ENCODE measurements at places on chromosomes 11 and 22. TPM values are rescaled to one million over a fixed set of nuclear protein-coding genes. Genes with fewer than 3 reads are reported as not detected.

DNA sequence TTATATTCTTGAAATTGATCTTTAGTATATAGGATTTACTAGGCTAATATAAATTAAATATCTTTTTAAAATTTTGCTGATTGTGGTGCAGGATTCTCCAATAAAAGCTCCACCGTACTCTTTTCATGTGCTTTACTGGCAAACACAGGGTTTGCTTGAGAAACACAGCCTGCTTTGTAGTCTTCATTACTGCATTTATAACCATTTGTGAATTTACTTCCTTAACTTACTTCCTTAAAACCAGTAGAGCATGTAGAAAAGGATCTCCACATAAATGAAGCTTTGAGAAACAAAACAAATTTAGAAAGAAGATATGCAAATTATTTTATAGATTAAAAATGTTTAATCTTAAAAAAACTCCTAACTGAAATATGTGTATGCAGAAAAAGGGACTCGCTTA is 28.8 kb downstream of the SWAP70 start:
- no peak for DNase-seq

- DNase-seq: no peak
Measured at GRCh38 chr22:38327805-38328204, 10.6 kb upstream of the CSNK1E start.

GRCh38 chr22:42283278-42284201 is 13.1 kb upstream of the TCF20 start:
- DNase-seq: peak; percentile 66

The ZNF280A gene
- total RNA-seq: not detected

The TSGA10IP gene
- not detected for total RNA-seq

GRCh38 chr11:17266781-17267180 is 9.8 kb upstream of the NUCB2 start:
- no peak for DNase-seq

GRCh38 chr11:5380740-5381342 is 2.8 kb upstream of the OR51M1 start:
- peak; percentile 1 for DNase-seq

DNA sequence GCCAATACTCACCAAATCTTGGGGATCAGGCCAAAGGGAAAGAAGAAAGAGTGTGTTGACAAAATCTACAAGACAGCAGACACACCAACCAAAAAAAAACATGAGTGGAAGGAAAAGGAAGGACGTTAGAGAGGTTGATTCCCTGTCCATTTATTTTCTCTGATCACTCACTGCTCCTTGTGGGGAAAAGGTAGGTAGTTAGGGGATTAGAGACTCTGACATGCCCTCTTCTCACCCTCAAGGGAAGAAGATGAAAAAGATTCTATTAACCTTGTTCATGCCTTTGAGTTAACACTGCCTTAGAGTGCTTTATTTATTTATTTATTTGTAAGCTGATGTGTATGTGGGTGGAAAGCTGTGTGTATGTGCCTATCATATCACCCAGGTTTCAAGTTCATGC is at the start of gene OR52H1:
TSS of gene OR52H1 (minus strand) at position 101 of the 400 bp plus-strand sequence. CDS start 3,035 bp downstream, outside the sequence.
- DNase-seq: no peak

DNA sequence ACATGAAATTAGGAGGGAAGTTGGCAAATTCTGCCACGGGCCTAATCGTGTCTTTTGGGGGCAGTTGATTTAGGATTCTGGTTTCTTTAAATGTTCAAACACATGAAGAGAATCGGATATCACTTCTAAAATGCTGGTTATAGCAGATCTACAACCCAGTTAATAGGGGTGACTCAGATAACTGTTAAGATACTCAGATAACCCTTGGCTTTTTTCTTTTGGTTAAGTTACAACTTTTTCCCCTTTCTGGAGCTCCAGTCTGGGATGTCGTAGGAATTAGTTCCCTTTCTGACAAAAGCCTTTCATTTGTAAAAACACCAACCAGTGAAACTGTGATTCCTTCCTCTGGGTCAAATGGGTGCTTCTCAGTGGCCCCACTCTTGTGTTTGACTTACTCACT is 976 bp downstream of the DEPDC7 start:
- no peak for DNase-seq

- no peak for DNase-seq
Measured at GRCh38 chr11:94825031-94825430, 56.9 kb downstream of the AMOTL1 start.

GRCh38 chr11:70159627-70160570 is 43.2 kb upstream of the FADD start:
- DNase-seq: no peak

DNA sequence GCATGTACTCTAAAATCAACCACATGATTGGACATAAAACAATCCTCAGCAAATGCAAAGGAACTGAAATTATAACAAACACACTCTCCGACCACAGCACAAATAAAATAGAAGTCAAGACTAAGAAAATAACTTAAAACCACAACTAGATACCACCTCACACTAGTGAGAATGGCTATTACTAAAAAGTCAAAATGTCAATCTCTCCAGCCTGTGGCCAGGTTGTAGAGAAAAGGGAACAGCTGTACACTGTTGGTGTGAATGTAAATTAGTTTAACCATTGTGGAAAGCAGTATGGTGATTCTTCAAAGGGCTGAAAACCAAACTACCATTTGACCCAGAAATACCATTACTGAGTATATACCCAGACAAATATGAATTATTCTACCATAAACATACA is 1025.7 kb upstream of the TENM4 start:
- DNase-seq: no peak

The PKNOX2 gene
- 4.9 TPM for total RNA-seq

The MS4A1 gene
- under 0.01 TPM for total RNA-seq

The FAM83F gene
- 0.41 TPM for total RNA-seq

GRCh38 chr22:37417677-37418348 is 9.5 kb downstream of the ELFN2 start:
- DNase-seq: no peak

The SYT12 gene
- 0.41 TPM for total RNA-seq

DNA sequence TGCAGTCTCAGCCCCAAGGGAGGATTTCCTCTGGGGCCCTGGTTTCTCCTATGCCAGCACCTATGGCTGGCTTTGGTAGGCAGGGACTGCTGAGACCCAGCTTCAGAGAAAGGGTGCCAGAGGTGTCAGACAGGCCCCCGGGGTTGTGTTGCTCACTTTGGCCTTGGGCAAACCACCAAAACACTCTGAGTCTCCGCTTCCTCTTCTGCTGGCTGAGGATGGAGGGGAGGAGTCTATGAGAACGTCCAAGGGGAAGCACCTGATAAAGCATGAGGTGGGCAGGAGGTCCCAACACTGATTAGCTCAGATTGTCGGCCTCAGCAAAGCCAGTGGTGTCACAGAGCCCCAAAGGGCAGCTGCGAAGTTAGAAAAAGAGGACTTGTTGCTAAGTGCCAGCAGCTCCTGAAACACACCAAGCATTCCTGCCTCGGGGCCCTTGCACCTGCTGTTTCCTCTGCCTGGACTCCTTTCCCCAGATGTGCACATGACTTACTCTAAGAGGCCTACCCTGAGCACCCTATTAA is 10.5 kb downstream of the SMTNL1 start:
- no peak for DNase-seq

DNA sequence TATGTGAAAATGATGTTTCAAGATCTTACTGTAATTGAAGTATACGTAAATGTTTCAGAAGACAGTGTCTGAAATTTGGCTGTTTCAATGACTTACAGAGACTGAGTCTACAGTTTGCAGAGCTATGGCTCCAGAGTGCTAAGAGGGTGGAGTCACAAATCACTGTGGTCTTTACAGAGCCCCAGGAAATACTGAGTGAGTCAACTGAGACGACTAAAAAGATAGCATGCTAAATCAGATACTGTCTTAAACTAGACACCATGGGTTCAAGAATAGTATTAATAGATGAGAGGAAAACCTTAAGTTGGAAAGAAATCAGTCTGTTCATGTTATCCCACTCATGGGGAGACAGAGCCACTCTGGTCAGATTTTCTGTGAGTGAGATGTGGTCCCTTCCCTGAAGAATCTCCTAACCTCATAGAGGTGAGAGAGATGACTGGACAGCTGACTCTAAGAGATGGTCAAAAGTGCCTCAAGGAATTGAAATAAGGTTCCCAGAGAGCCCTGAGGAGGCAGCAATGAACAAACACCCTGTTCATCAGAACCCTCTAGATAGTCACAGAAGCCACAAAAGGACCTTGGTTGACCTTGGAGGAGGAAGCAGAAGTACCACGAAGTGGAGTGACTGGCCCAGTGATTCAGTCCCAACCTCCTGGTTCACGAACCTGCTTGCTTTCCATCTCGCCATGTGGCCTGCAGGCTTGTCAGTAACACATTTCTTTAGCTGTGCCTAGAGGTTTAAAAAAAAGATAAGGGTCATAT is 30.2 kb downstream of the C11orf91 start:
- no peak for DNase-seq

The EML3 gene
- 4.9 TPM for total RNA-seq

- DNase-seq: no peak
Measured at GRCh38 chr11:98110030-98110429, 910.7 kb upstream of the CNTN5 start.

The SLC6A5 gene
- not detected for total RNA-seq

- no peak for DNase-seq
Measured at GRCh38 chr22:36297568-36297967, 44.6 kb downstream of the APOL1 start.

The HTR3A gene
- 1.2 TPM for total RNA-seq

- no peak for DNase-seq
Measured at GRCh38 chr22:33871935-33872334, 48.3 kb downstream of the LARGE1 start.

- DNase-seq: no peak
Measured at GRCh38 chr22:21659864-21660525, 5.8 kb upstream of the PPIL2 start.

- no peak for DNase-seq
Measured at GRCh38 chr11:114031967-114032320, 27.6 kb upstream of the ZBTB16 start.

- DNase-seq: no peak
Measured at GRCh38 chr11:69968396-69969347, 109.4 kb upstream of the ANO1 start.

The INCENP gene
- total RNA-seq: 22.0 TPM

DNA sequence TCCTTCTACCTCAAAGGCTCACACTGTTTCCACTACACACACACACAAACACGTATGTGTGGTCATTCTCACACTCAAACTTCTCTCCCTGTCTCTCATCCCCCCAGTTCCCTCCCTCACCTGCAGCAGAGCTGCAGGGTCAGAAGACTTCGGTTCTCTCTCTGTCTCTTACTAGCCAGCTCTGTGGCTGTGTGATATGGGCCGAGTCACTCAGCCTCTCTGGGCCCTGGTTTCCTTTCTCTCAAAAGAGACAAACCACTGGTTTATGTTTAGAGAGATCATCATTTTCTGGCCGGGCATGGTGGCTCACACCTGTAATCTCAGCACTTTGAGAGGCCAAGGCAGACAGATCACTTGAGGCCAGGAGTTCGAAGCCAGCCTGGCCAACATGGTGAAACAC is 21.1 kb downstream of the TSPAN18 start:
- DNase-seq: no peak

DNA sequence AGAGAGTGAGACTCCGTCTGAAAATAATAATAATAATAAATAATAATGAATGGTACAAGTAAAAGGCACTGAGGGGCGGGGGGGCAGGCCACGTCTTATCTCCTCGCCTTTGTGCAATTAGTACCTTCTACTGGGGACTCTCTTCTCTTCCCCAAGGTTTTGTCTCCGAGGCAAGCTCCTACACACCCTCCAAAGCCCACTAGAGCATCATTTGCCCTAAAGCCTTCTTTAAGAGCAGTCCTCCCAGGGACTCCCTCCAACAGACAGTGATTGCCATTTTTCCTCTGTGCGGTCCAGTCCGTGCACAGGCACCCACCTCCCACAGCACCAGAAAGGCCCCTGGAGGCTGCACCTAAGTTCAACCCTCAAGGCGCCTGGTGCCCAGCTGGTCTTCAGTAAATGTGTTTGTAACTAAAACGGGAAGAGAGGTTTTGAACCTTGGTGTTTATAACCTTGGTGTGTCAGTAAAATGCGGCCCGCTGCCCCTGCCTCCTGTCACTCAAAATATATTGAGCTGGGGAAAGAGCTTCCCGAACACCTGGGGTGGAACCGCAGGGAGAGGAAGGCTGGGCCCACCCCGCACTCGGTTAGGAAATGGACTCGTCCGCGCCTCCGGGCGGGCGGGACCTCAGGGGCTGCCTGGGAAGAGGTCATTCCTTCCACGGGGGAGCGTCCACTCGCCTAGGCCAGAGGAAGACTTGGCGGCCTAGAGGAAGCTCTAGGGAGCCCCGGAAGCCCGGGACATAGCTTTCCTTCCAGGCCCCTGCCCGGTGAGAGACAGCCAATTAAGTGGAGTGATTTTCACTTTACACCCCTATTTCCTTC is 4.7 kb upstream of the KDELR3 start:
- no peak for DNase-seq

- DNase-seq: no peak
Measured at GRCh38 chr22:44605486-44605885, 96.5 kb upstream of the PRR5 start.

Data from frontal cortex (tissue), 4 donors.